ENCODE measurements at places on chromosomes 5 and 9.

- no peak for ATAC-seq
Observed at GRCh38 chr5:107812570-107813141, 141.9 kb upstream of the EFNA5 start.

DNA sequence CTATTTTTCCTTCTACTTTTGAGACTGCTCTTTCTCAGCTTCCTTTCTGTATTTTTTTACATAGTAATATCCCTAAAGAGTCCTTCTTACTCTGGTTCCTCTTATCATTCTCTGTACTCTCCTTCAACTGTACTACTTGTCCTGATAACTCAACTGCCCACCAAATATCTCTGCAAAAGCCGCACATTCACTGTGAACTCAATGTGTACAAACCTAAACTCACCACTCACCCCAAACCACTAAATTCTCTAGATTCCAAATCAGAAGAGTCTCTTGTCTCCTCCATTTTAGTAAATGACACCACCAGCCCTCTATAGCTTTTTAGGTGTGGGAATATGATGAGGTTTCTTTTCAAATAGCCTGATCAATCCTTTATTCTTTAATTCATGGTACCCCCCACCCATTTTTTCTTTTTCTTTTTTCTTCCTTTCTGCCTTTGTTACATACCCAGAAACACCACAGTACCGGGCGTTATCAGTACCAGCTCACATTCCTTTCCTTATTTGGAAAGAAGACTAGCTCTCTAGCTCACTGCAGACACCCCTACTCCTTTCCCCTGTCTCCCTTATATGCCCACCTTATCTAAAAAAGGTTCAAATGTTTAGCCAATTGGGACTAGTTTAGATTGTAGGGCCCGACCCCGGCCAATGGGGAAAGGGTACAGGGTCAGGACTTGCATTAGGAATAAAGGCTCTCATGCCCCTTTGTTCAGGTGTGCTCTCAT, 63.1 kb upstream of the RANBP6 start:
- ATAC-seq: no peak

- ATAC-seq: no peak
Observed at GRCh38 chr5:27381686-27382085, 343.3 kb upstream of the CDH9 start.

- no peak for ATAC-seq
Observed at GRCh38 chr5:102682101-102682647, 72.9 kb upstream of the PAM start.

- peak; percentile 34 for ATAC-seq
Observed at GRCh38 chr9:120878188-120879130, 1.5 kb upstream of the PHF19 start.

All from activated T-helper 17 cell treated with anti-CD3 and anti-CD28 coated beads, Interleukin-2, amount 50 U/mL, for 72 hours (primary cell).